ENCODE measurements at places on chromosomes 5 and 9. TPM values are rescaled to one million over a fixed set of nuclear protein-coding genes. Genes with fewer than 3 reads are reported as not detected.

DNA sequence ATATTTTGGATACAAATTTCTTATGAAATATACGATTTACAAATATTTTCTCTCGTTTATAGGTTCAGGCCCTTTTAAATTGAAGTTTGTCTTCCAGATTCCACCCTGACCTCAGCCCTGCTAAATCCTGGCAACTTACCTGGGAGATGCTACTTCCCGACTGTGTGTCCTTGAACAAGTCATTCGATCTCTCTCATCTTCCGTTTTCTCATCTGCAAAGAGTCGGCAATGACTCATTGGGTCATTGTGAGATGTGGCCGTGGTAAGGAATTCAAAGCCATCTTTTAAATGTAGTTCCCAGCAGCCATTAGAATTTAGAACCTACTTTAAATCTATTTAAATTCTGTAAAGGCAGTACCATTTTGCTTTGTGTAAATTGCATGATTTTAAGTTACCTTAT lies 72.5 kb downstream of the LHX2 start:
- H3K4me3 ChIP-seq: no peak overlapping the region
- H3K27ac ChIP-seq: no peak overlapping the region
- H3K27me3 ChIP-seq: no peaks in the 10 kb centered on the region
- H3K36me3 ChIP-seq: no peaks in the 10 kb centered on the region
- no peak for DNase-seq

GALNT12 gene
- total RNA-seq: not detected

- H3K27me3 ChIP-seq: no peaks in the 10 kb centered on the region
- no peak overlapping the region for H3K27ac ChIP-seq
- H3K4me1 ChIP-seq: no peaks in the 10 kb centered on the region
- no peak for DNase-seq
- no peak overlapping the region for H3K4me3 ChIP-seq
These were observed 127.5 kb upstream of the LMX1B start for GRCh38 chr9:126486276-126486675.

PCDHGA1 gene
- total RNA-seq: 3.3 TPM

PPP2R2B gene
- total RNA-seq: not detected

- no peak for DNase-seq
- H3K4me1 ChIP-seq: no peaks in the 10 kb centered on the region
- H3K27me3 ChIP-seq: no peaks in the 10 kb centered on the region
These were observed 79.4 kb upstream of the NREP start for GRCh38 chr5:111836426-111836825.

- no peak overlapping the region for H3K4me3 ChIP-seq
- no peak for DNase-seq
- no peaks in the 10 kb centered on the region for H3K4me1 ChIP-seq
- no peak overlapping the region for H3K27ac ChIP-seq
- no peaks in the 10 kb centered on the region for H3K36me3 ChIP-seq
- H3K27me3 ChIP-seq: no peaks in the 10 kb centered on the region
These were observed 31.8 kb downstream of the FABP6 start for GRCh38 chr5:160260881-160261815.

- peak overlapping the region; percentile 98 for H3K27ac ChIP-seq
- H3K27me3 ChIP-seq: no peaks in the 10 kb centered on the region
- peak overlapping the region; percentile 75 for H3K4me3 ChIP-seq
- no peaks in the 10 kb centered on the region for H3K36me3 ChIP-seq
These were observed 1.6 kb downstream of the NINJ1 start for GRCh38 chr9:93132287-93132927.

MCTP1 gene
- total RNA-seq: 28.5 TPM

DNA sequence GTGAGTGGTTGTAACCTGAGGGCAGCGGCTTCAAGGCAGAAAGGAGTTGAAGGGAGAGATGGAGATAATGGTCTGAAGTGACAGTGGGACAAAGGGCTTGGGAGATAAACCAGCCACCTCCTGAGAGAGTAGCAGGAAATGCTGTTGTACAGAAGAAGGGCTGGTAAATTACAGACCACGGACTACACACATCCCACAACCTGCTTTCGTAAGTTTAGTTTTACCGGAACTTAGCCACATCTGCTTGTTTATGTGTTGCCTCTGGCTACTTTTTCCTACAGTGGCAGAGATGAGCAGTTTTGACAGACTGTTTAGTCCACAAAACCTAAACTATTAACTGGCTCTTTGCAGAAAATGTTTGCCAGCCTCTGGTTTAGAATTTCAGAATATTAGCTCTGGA lies 269.5 kb downstream of the ARHGEF28 start:
- no peak for DNase-seq
- no peaks in the 10 kb centered on the region for H3K36me3 ChIP-seq
- H3K27ac ChIP-seq: no peak overlapping the region

ABLIM3 gene
- total RNA-seq: 2.6 TPM

GRCh38 chr9:98222885-98223691 lies 30.7 kb upstream of the CORO2A start:
- no peaks in the 10 kb centered on the region for H3K4me1 ChIP-seq
- H3K4me3 ChIP-seq: no peak overlapping the region
- H3K27me3 ChIP-seq: no peaks in the 10 kb centered on the region
- H3K27ac ChIP-seq: no peak overlapping the region
- DNase-seq: no peak

- no peak overlapping the region for H3K4me3 ChIP-seq
- peaks cover 5% of the 10 kb centered on the region for H3K4me1 ChIP-seq
- H3K27me3 ChIP-seq: no peaks in the 10 kb centered on the region
- no peak overlapping the region for H3K27ac ChIP-seq
These were observed 12.9 kb downstream of the TLE4 start for GRCh38 chr9:79584655-79584982.

- H3K36me3 ChIP-seq: no peaks in the 10 kb centered on the region
- H3K27me3 ChIP-seq: no peaks in the 10 kb centered on the region
- H3K27ac ChIP-seq: no peak overlapping the region
- no peak overlapping the region for H3K4me3 ChIP-seq
- no peaks in the 10 kb centered on the region for H3K4me1 ChIP-seq
- DNase-seq: no peak
These were observed 50.0 kb upstream of the SUSD3 start for GRCh38 chr9:93008457-93008856.

- no peak for DNase-seq
- H3K4me1 ChIP-seq: no peaks in the 10 kb centered on the region
- H3K27me3 ChIP-seq: no peaks in the 10 kb centered on the region
- no peaks in the 10 kb centered on the region for H3K36me3 ChIP-seq
These were observed 1.4 kb downstream of the PTTG1 start for GRCh38 chr5:160423099-160423498.

DNA sequence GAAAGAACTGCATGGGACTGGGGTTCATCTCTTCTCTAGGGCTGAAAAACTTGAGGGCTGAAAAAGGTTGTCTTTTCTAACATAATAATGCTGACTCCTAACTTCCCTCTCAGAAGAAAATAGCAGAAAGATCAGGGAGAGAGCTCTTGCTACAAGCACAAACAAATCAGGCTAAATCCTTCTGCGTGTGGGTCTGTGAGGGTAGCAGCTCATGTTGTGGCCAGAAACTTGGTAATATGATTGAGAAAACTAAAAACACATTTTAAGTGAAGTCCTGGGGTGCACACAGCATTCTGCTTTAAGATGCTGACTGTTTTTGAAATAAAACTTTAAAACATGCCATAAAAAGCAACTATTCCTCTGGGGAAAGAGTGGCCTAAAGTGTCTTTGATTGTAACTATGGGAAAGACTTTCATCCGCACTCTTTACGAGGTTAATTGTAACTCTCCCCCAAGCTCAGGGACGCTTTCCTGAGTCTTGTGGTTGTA lies 56.7 kb downstream of the SAXO1 start:
- H3K27ac ChIP-seq: peak overlapping the region; percentile 71

LIX1 gene
- total RNA-seq: not detected

FOXD4L4 gene
- not detected for total RNA-seq

GRCh38 chr9:130854835-130855234 lies 19.8 kb downstream of the ABL1 start:
- H3K4me3 ChIP-seq: no peak overlapping the region
- no peaks in the 10 kb centered on the region for H3K27me3 ChIP-seq
- no peaks in the 10 kb centered on the region for H3K36me3 ChIP-seq
- peak overlapping the region; percentile 58 for H3K27ac ChIP-seq

OR1Q1 gene
- not detected for total RNA-seq

- H3K27me3 ChIP-seq: no peaks in the 10 kb centered on the region
- DNase-seq: no peak
- H3K4me3 ChIP-seq: no peak overlapping the region
- no peaks in the 10 kb centered on the region for H3K36me3 ChIP-seq
- no peak overlapping the region for H3K27ac ChIP-seq
These were observed 64.7 kb upstream of the GRAMD2B start for GRCh38 chr5:126358525-126358924.

GRCh38 chr5:128241051-128241695 lies 157.6 kb downstream of the SLC12A2 start:
- no peaks in the 10 kb centered on the region for H3K4me1 ChIP-seq
- no peak for DNase-seq
- H3K36me3 ChIP-seq: no peaks in the 10 kb centered on the region
- H3K27ac ChIP-seq: no peak overlapping the region

KLHL3 gene
- total RNA-seq: 3.1 TPM

DNA sequence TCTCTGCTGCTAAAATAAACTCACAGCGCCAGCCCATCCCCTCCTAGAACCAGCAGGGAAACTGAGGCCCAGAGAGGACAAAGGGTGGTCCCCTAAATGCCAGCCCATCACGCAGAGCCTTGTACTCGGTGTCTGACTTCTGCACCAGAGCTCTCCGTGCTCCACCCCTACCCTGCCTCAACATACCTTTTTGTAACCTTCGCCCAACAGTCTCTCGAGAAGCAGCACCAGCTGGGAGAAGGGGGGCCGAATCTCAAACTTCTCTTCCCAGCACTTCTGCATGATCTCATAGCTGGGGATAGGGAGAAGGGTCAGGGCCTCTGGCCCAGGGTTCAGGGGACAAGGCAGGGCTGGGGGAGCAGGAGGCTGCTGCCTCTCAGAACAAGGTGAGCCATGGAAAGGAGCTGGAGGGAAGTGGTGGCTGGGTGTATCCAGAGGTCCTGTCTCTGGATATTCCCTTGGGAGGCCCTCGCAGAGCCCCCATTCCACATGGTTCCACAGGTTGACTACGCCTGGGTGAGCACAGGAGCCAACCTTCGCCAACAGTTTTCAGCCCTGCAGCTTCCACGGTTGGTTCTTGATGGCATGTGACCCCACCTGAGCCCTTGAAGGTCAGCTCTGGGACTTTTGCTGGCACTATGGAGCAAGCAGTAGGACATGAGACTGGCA lies 32.3 kb upstream of the CSF1R start:
- H3K36me3 ChIP-seq: no peaks in the 10 kb centered on the region
- no peaks in the 10 kb centered on the region for H3K4me1 ChIP-seq
- no peak overlapping the region for H3K4me3 ChIP-seq
- no peak overlapping the region for H3K27ac ChIP-seq
- no peaks in the 10 kb centered on the region for H3K27me3 ChIP-seq

DNA sequence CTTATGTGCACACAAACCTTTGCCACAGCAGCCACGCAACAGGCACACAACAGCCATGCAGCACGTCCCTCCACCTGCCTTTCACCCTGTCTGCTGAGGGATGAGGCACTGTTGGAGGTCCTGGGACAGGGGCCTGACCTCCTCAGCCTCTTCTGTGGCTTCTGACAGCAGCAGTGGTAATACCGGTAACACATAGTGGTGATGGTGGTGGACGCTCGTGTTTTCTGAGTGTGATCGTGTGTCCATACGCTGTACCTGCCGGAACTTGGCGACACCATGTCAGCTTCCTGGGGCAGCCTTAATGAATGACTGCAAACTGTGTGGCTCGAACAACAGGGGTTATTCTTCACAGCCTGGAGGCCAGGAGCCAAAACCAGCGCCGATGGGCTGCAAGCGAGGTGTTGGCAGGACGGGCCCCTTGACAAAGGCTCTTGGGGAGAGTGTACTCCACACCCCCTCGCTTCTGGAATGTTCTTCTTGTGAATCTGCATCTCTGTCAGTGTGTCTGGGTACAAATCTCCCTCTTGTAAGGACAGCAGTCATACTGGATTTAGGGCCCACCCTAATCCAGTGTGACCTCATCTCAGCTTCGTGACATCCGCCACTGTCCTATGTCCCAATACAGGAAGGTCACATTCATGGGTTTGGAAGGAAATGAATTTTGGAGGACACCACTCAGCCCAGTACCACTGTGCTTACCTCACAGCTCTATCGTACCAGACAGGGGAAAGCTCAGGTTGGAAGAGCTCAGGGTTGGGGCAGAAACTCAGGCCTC lies 55.3 kb upstream of the EXOC3 start:
- H3K27ac ChIP-seq: no peak overlapping the region
- no peak overlapping the region for H3K4me3 ChIP-seq
- H3K36me3 ChIP-seq: no peaks in the 10 kb centered on the region
- H3K4me1 ChIP-seq: no peaks in the 10 kb centered on the region

DNA sequence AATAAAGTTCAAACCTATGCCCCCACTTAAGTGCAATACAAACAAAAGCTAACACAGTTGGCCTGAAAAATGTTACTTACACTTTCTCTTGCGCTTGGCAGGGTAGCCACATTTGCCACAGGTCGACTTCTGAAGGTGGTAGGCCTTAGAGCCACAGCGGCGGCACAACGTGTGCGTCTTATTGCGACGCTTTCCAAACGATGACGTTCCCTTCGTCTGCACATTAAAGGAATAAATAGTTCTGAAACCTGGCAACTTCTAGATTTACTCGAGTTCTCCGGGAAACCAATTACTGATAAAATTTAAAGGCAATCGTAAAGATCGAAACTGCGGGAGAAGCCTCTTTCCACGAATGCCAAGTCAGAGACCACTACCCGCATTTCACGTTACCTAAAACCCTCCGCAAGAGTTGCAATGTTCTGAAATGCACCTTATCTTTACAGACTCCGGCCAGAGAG lies 602 bp downstream of the RPL37 start:
- H3K27me3 ChIP-seq: no peaks in the 10 kb centered on the region
- H3K27ac ChIP-seq: peak overlapping the region; percentile 94
- no peaks in the 10 kb centered on the region for H3K36me3 ChIP-seq

LCNL1 gene
- total RNA-seq: 0.21 TPM

DNA sequence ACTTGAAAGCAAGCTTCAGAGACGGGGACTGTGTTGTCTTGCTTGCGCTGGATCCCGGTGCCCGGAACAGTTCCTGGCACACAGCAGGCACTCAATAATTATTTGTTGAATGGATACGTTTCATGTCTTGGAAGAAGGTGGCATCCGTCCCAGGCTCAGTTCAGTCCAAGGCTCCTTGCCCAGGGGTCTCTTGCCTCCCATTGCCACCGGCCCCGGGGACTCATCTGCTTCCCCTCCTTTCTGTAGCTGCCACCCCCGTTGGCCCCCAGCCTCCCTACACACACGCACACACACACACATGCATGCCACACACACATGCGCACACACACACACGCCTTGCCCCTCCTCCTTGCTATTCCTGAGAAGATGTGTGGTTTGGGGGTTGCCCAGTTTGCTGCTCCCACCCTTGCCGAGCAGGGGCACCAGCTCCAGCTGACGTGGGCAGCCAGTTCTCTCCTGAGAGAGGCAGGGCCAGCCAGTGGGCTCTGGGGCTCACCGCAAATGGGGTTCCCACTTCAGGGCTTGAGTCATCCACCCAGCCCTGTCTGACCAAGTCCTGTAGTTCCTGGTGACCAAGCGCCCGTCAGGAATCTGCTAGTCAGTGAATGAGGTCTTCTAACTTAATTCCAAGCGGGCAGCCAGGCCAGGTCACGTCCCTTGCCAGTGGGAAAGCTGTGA lies 41.8 kb downstream of the HK3 start:
- H3K27ac ChIP-seq: no peak overlapping the region
- no peaks in the 10 kb centered on the region for H3K4me1 ChIP-seq
- H3K4me3 ChIP-seq: no peak overlapping the region
- no peak for DNase-seq
- no peaks in the 10 kb centered on the region for H3K27me3 ChIP-seq

GRCh38 chr9:96021551-96022444 lies 146.3 kb downstream of the ERCC6L2 start:
- no peak for DNase-seq
- H3K36me3 ChIP-seq: no peaks in the 10 kb centered on the region
- no peaks in the 10 kb centered on the region for H3K27me3 ChIP-seq
- peak overlapping the region; percentile 63 for H3K27ac ChIP-seq
- H3K4me3 ChIP-seq: peak overlapping the region; percentile 51
- no peaks in the 10 kb centered on the region for H3K4me1 ChIP-seq
